ENCODE measurements at places on chromosomes 12 and 14. TPM values are rescaled to one million over a fixed set of nuclear protein-coding genes. Genes with fewer than 3 reads are reported as not detected.
A peak's percentile ranks its signal among the peaks of the same experiment; 100 is the strongest.

DNA sequence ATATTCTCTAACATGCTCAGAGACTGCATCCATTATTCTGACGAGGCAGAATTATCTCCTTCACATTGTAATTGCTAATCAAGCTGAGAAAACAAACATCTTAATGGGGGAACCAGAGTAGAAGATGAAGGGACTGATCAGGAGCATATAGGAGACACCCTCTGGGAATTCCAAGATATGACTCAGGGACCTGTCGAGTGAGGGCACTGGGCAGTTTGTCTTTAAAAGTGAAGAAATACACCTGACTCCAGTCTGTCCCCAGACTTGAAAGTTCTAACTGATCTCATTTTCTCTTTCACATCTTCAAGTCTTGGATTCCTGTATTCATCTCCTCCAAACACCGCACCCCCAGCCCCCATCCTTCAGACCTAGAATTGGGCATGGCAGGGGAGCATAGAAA is 226.9 kb upstream of the PLXNC1 start:
- DNase-seq, result no peak

DNA sequence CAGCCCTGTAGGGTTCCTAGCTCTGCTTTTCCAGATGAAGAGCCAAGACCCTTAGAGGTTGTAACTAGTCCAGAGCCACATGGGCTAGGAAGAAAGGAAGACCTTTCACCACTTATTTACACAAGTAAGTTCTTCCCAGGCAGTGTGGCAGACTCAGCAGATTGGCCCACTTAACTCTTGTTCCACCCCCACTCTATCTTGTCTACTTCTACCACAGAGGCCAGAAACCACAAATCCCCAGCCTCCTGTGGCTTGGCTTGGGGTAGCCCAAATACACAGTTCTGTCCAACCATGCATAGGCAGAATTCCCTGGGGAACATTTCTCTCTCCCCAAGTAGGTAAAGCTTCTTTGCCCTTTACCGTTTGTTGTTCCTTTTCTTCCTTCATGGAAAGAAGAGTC is 383.5 kb downstream of the RGS6 start:
- no peak for DNase-seq

DNA sequence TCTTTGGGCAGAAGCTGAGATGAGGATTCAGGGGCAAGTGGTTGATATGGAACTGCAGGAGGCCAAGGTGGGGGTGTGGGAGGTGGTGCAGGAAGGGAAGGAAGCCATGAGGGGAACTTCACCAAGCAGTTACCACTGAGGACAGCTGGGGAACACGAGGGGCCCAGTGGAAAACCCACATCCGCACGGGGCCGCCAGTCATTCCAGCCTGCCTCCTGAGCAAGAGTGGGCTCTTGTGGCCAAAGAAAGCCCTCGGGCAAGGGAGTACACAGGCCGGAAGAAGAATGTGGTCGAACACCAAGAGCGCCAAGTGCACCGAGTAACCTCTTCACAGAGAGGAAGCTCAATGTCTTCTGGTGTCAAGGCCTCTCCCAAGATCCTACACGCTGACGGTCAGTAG is 252.2 kb upstream of the FOXN3 start:
- DNase-seq, result no peak

DNA sequence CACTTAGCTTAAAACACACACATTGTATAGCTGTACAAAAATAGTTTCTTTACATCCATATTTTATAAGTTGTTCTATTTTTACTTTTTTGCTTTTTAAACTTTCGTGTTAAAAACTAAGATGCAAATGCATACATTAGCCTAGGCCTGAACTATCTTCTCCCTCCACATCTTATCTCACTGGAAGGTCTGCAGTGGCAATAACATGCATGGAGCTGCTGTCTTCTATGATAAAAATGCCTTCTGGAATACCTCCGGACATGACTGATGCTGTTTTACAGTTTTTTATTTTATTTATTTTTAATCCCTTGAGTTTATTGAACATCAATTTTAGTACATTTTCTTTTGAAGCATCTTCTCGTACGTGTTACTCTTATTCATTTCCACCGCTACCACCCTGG is 112.3 kb upstream of the TSPAN8 start:
- DNase-seq, result no peak

GRCh38 chr12:31220633-31221550 is 105.1 kb downstream of the SINHCAF start:
- no peak for DNase-seq

GRCh38 chr14:65333943-65334687 is 78.4 kb upstream of the FUT8 start:
- DNase-seq, result no peak

- DNase-seq, result no peak
These were observed 2.6 kb downstream of the POMT2 start for GRCh38 chr14:77318006-77318553.

DNA sequence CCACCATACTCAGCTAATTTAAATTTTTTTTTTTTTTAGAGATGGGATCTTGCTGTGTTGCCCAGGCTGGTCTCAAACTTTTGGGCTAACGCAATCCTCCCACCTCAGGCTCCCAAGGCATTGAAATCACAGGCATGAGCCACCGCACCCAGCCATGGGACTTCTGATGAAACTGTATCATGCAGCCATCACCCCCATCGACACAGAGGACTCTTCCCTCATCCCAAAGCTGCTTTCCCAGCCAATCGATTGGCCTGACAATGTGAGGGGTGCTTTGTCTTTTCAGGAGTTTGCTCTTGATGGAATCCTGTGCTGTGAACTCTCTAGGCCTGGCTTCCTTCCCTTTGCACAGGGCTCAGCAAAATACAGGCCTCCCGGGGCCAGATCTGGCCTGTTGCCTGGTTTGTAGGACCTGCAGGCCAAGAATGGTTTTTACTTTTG is 59.6 kb upstream of the NCOR2 start:
- DNase-seq, result peak; percentile 82

Gene SLC38A6
- total RNA-seq, result 14.9 TPM

Gene ALX1
- not detected for total RNA-seq

Gene PCNX4
- total RNA-seq, result 53.9 TPM

Gene TSHR
- total RNA-seq, result not detected

Gene DEPDC4
- total RNA-seq, result 0.13 TPM

Gene RBMS2
- 52.4 TPM for total RNA-seq
